ENCODE measurements at places on chromosomes 1 and 21.

DNA sequence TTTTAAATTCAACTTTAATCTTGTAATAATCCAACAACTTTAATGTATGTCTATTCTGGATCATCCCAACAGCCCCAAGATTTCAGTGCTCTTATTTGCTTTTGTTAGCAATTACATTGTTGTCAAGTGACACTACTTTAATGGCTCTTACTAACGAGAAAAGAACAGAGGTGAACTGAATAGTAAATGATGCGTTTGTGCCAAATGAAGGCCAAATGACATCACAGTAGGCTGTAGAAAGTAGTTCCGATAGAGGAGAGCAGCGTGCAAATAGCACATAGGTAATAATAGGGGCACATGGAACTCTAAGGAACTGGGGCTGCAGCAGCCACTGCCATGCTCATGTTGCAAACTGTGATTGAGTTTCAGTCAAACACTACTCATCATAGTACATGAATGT lies 301.9 kb downstream of the LMX1A start:
- DNase-seq: no peak

GRCh38 chr1:154707901-154708463 lies 100.0 kb upstream of the ADAR start:
- DNase-seq: peak; percentile 25

DNA sequence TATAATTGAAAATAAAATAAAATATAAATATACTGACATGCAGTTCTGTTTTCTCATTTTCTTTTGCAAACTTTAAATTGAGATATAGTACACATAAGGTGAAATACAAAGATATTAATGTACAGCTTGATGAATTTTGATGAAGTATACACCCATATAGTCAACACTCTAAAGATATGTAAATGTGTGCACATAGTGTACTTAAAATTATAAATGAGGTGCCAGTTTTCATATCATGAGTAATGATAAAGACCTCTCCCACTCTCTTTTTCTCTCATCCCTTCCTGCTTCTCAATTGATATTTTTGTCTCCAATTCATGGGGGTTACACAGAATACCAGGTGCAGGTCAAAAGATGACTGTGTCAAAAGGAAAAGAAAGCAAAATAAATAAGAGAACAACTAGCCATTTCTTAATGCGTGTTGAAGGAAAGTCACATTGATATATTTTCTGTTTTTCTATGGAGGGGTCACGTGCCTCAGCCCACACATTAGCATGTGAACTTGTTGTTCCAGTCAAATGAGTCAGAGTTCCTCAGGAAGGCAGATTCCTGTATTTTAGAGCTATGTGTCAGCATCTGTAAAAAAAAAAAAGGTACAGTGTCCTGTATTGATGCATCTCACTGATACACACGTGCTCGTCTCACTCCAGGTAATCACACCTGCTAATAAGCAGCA lies 64.3 kb upstream of the HOOK1 start:
- DNase-seq: peak; percentile 55

GRCh38 chr1:9357958-9358357 lies 65.3 kb downstream of the SPSB1 start:
- DNase-seq: no peak

DNA sequence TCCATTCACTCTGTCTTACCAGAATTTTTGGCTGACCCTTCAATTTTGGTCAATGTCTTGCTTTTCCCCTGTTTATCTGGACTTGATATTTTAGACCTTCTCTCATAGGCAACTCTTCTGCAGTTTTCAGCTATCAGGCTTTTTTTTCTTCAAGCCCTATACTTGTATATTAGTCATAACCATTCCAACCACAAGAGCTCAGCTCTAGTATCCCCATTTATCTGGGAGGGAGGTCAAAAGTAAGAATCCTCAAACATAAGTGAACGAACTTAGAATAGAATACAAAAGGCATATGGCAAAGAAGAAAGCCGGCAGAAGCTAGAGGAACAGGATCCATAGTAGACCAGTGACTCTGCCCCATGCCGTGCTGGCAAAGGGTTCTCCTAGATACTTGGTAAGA lies 45.9 kb upstream of the TNFSF4 start:
- no peak for DNase-seq

GRCh38 chr1:8951231-8951630 lies 5.6 kb downstream of the CA6 start:
- DNase-seq: no peak

GRCh38 chr1:53313556-53313955 lies 14.3 kb downstream of the LRP8 start:
- DNase-seq: no peak

DNA sequence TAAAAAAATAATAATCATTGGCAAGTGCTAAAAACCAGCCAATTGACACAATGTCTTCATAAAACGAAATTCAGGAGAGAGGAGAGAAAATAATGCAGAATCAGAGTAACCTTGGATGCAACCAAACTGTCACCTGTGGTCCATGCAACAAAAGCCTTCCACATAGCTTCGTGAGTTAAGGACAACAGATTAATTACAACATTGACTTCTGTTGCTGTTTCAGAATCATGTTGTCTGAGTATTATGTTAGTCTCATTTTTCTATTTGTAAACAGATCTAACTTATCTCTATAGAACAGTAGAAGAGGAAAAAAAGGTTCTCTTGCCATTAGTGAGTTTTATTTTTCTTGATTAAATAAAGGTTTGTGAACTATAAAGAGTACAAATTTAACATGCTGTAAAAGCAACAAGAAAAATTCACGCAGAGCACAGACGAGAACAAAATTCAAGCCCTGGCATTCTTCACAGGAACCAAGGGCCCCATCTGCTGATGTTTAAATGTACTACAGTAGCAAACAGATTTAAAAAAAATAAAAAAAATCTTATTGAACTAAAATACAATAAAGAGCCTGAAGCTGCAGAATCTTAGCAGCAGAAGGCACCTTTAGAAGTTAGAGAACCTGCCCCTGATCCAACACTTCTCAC lies 381.1 kb upstream of the PKN2 start:
- peak; percentile 7 for DNase-seq

DNA sequence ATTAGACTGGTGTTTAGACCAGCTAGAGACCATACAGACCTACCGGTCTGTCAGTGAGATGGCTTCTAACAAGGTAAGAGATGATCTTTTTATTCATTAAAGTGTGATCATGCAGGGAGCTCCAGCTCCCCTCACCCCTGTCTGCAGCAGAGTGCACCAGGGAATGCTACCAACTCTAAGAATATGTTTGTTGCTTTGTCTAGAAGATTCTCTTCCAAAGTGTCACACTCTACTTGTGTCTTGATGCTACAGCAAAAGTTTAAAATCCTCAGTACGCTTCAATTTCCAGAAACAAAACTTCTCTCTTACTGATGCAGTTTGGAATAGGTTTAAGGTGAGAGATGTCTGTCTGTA lies 201.4 kb upstream of the SGIP1 start:
- no peak for DNase-seq

DNA sequence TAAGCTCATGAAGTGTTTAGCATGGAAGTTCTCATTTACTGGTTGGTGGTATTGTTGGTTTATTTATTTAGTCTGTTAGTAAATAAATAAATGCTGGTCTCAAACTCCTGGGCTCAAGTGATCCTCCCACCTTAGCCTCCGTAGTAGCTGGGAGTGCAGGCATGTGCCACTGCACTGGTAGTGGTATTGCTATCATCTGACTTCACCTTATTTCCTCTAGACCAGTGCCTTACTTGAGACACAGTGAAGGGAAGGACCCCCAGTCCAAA lies 1.4 kb upstream of the SLC2A1 start:
- DNase-seq: no peak

DNA sequence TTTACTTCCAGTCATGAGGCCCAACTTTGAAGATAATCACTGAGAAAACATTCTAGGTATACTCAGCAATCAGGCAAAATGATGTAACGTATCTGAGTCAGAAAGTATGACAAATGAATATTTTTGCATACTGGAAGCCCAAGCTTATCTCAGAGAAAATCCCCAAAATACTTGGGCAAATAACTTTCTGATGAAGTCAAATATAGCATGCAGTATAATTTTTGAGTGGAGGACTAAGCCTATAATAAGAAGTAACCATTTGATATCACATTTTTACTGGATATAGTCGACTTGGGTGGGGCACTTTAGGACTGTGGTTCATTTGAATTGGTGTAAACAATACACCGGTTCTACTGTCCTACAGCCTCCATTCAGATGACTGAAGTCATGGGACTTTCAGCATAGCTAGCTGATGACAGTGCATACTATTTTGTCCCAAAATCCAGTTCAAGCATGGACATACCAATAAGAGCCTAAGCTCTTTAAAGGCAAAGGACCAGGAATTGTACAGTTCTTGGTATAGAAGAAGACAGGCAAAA lies 2.3 kb upstream of the GADD45A start:
- DNase-seq: peak; percentile 41

DNA sequence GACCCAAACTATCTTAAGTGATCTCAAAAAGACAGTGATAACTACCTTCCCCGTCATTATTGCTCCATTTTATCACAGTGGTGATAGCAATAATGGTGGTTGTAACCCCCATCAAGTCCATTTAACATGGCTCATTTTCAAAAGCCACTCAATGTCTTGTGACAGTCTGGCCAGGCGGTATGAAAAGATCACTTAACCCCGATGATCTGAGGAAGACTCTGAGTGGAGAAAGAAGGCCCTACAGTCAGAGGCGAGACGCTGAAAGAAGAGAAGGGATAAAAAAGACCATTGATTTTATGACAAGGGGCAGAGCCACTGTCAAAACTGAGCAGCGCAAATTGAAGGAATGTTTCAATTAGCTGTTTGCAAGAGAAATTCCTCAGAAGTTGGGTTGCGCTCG lies 417.2 kb upstream of the PBX1 start:
- no peak for DNase-seq

- DNase-seq: peak; percentile 69
Observed at GRCh38 chr1:54950369-54951163, 29.9 kb upstream of the TMEM61 start.

DNA sequence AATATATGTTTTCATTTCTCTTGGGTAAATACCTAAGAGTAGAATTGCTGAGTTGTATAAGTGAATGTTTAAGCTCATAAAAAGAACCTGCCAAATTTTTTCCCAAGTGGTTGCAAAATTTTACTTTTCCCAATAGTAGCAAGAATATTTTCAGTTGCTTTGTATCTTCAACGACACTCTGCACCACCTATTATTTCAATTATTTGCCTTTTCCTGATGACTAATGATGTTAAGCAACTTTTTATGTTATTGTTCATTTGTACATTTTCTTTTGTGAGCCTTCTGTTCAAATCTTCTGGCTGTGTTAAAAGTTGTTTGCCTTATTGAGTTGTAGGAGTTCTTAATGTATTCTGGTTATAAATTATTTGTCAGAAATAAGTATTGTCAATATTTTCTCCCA lies 299.1 kb upstream of the NRIP1 start:
- no peak for DNase-seq

DNA sequence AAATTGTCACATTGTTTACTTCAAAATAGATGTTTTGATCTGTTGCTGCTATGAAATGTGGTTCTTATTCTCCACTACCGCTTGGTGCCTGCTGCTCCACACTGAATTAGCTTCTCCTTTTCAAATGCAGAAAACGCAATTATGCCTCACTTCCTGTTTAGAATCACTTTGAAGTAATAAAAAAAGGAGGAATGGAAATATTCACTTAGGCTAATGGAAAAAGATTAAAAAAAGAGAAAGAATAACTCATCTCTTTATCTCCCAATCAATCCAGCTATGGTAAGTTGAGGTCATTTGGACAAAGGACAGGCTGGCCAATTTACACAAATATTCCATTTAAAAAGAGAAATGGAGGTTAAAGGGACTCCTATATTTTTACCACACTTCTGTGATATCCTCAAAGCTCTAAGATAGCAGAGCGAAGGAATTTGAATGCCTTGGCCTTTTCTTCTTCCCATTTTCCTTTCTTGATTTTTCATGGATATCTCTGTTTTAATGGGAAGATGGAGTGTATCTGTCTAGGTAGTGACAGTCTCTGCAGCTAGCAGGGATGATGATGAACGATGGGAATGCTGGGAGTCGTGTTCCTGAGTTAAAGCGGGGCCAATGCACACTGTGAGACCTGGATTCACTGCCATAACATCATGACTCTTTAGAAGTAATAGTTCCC lies 35.7 kb downstream of the RGS5 start:
- DNase-seq: no peak

DNA sequence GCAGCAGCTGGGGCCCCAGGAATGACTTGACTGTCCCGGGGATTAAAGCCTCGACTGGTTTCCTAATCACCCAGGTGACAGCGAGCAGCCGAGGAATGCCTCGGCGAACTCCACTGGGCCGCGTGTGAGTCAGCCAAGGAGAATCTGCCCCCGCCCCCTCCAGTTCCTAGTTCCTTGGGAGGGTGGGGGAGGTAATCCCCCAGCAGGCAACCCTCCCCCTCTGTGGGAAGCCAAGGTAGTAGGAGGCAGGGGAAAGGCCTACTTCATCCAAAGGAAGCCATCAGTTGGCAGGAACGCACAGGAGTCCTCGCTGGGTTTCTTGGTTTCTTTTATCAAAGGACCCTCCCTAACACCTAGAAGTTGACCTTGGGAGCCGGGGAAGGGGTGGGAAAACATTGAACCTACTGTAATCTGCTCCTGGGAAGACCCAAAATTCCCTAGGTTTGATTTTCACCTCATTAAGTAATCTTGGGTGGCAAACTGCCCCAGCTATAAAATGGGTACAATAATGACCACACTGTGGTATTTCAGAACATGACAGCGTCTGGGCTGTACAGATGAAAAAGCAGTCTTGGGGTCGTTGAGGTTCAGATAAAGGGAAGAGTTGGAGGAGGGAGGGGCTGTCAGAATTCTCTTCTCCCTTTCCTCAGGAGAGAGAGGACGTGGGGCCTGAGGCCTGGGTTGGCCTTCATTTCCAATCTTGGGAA lies 1.4 kb downstream of the TENT5B start:
- DNase-seq: peak; percentile 88

DNA sequence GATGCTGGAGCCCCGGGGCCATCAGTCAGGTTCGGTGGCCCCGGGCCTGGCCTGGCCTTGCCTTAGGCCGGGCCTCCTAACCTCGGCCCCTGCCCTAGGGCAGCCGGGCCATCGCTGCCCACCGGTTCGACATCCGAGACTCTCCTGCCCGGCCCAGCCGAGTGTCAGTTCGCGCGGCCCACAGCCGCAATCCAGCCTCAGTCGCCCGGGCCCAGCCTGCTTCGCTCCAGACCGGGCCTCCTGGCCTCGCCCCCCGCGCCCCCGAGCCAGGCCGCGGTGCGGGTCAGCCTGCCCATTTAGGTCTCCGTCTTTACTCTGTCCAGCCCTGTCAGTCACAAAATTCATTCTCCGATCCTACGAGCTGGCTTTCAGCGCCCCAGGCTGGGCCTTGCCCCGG lies 777 bp downstream of the LRRC41 start:
- DNase-seq: peak; percentile 56

GRCh38 chr1:110291241-110292030 lies 47.7 kb upstream of the RBM15 start:
- DNase-seq: no peak

DNA sequence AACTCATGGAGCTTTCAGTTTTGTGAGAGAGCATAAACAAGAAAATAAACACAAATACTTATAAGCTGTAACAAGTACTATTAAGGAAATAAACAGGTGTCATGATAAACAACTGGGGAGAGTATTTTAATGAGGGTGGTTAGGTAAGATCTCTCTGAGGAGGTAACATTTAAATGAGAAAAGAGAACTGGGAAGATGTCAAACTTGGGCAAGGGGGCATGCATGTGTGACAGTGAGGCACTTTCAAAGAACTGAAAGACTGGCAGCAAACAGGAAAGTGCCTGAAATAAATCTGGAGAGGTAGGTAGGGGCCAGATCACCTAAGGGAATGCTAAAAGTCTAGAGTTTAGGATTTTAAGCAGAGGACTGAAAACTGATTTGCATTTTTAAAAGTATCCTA lies 37.8 kb downstream of the NSL1 start:
- DNase-seq: no peak

GRCh38 chr1:226995365-226996332 lies 55.6 kb downstream of the COQ8A start:
- no peak for DNase-seq
